ENCODE measurements at places on chromosomes 1 and 21.

DNA sequence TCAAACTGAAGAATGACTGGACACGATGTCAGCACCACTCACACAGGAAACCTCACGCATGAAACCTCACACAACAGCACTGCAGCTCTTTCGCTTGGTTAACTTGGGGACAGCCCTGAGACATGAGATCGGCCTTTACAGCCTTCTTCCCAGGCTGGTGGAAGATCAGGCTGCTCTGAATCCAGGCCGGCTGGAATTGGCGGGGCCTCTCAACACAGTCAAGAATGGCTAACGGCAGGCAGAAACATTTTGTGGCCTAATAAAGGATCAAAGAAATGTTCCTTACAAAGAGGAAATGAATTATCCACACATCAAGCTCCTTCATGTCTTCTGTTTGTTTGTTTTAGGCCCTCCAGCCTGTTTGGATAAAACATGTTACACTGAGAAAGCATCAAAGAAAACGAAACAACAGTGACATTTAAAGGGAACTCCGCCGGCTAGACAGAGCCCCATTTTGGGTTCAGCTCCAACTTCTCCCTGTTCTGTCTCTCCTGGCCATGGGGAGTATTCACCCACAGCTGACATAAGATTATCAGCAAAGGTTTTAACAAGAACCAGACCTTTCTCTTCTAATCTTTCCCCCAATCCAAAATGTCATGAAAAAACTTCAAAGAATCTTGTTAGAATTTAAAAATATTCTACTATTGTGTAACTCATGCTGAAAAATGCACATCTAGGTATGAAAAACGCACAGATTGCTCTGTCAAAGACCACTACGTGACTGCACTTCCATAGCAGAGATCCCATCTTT lies 131.2 kb downstream of the SLC45A1 start:
- DNase-seq: no peak

DNA sequence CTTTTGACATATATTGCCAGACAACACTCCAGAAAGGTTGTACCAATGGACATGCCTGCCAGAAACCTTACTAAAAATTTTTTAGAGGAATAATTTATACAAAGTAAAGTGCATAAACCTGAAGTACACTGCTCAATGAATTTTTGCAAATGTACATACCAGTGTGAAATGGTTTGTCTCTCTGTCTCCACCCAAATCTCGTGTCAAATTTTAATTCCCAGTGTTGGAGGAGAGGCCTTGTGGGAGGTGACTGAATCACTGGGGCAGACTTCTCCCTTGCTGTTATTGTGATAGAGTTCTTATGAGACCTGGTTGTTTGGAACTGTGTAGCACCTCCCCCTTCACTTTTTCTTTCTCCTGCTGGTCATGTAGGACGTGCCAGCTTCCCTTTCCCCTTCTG lies 168.8 kb downstream of the RWDD3 start:
- DNase-seq: no peak

DNA sequence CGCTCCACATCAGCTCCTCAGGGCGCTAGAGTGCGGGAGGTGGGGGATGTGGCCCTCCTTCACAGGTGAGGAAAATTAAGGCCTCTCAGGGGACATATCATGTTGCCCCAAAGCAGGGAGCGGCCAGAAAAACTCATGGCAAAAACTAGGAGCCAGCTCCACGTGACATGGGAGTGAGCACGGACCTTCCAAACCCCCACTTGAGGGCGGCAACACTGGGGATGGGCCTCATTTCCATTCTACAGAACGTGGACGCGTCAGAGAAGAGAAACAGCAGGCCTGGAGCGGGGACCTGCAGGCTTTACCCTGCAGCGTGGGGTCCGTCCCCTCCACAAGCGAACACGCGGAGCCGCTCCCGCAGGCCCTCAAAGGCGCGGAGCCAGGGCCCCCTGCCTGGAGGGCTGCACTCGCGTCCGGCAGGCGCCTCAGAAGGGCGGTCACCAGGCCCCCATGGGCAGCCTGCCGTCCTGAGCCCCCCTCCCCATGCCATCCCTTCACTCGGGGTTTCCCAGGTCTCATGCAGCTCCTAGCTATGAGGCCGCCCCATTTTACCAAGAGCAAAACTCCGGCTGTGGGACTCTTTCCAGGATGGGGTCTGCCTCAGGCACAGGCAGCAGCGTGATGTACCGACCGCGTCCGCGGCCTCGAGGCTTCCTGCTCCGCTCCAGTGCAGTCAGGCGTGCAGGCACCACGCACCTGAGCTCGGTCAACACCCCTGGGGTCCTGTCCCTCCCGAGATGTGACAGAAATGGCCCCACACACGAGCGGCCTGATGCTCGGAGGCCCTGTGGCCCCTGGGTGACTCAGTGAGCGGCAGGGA lies 5.5 kb downstream of the CFAP410 start:
- DNase-seq: no peak

DNA sequence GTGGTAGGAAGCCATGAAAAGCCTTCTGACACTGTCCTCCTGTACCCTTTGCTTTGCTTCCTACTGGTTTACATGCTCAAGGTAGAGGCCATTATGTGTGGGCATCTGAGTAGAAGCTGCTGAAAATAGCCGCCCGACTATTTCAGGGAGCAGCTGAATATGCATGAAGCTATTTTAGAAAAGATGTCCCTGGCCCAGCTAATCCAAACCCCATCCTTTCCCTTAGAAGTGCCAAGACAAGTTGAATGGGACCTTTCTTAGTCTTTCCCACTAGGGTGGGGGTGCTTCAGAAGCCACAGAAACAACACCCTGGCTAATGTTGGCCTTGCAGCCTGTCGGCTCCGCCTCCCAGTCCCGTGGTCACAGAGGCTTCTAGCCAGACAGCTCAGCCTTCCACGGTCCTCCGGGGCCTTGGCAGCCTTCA lies 205.1 kb upstream of the EDN2 start:
- DNase-seq: no peak

DNA sequence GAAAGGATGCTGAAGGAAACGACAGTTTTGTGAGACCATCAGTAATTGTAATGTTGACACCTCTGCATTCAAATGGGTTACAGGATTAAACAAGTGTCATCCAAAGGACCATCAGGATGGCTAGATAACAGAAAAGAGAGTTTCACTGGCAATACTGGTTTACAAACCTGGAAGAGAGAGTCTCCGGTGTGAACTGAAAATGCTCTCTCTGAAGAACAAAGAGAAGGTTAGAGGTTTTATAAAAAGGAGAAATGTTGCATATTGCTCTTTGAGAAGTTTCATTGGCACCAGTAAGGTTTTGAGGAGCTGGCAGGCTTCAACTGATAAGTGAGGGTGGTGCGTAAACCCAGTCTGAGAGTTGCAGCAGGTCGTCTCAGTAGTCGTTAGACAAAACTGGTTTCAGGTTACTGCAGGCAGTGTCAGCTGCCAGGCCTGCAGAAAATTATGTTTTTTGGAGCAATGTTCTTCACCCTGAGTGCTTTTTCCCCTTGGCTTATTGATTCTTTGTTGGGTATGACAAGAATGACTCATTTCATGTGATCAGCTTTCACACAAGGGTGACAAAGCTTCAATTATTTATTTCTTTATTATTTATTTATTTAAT lies 42.2 kb downstream of the KCNK1 start:
- DNase-seq: no peak

DNA sequence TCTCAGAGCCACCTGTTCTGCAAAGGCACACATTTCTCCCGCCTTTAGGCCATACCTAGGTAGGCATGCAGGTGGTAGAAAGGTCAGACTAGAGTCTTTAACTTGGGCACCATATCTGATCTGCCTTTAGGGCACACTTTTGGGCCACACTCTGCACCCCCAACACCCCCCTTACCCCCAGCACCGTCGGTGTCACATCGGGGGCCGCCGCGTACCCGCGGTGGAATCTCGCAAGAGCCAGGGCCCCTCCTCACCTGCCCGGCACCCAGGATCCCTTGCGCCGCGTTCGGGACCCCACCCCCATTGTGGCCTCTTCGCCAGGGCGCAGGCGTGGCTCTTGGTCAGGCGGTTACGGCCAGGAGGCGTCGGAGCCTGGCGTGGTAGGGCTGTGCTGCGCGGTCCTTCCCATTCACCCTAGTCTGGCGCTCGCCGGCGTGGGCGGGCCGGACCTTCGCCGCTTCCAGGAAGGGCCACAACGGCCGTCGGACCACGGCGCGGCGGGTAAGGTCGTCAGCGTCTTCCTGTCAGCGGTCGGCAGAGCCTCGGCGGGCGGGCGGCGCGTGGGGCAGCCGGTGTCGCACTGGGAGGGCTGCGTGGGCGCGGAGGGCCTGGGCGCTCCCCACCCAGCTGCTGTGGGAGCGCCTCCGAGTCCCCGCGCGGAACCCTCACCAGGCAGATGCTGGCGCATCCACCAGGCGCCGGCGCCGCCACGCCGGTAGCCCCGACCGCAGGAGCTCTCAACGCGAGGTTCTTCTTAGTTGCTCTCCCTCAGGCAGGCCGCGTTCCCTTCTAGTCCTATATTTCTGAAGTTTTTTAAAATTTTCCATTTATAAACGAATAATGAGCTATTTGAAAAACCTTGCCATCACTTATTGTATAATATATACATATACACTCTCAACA lies at the start of gene DNAH14:
Gene DNAH14, plus strand, starts transcription at position 341 of the 903 bp plus-strand sequence. CDS start 23,028 bp downstream, outside the sequence.
- DNase-seq: peak; percentile 35

DNA sequence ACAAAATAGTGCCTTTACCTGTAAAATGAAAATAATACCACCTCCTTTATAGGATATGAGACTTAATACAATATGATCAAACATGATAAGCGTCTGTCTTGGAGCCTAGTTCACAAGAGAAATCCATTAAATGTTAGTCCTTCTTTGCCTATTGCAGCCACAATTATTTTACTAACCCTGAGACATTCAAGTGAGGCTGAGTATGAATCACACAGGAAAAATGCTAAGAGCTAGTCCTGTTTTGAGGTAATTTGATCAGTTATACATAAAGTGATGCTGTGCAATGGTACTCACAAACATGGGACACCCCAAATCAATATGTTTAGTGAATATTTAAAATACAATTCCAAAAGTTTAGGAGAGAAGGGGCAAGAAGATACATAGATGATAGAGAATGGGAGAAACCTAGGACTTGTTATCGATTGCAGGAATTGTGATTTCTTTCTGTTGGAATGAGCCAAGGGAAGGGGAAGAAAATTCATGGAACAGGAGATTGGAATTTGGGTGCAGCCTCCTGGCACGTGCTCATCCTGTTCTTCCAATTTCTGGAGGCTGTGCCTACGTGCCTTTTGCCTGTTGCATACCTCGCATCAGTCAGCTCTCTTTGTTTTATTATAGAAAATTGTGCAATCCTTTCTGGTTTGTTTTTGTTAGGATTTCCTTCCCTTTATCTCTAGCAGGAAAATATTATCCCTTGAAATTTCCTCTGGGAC lies 39.9 kb upstream of the BACH1 start:
- DNase-seq: peak; percentile 35

DNA sequence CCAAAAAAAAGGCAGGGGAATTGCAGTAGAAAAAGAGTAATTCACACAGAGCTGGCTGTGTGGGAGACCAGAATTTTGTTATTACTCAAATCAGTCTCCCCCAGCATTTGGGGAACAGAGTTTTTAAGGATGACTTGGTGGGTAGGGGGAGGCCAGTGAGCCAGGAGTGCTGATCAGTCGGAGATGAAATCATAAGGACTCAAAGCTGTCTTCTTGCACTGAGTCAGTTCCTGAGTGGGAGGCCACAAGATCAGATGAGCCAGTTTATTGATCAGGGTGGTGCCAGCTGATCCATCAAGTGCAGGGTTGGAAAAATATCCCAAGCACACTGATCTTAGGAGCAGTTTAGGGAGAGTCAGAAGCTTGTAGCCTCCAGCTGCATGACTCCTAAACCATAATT lies 23.7 kb upstream of the EDARADD start:
- no peak for DNase-seq

- no peak for DNase-seq
These were observed 12.7 kb upstream of the PRELP start for GRCh38 chr1:203462878-203463277.

DNA sequence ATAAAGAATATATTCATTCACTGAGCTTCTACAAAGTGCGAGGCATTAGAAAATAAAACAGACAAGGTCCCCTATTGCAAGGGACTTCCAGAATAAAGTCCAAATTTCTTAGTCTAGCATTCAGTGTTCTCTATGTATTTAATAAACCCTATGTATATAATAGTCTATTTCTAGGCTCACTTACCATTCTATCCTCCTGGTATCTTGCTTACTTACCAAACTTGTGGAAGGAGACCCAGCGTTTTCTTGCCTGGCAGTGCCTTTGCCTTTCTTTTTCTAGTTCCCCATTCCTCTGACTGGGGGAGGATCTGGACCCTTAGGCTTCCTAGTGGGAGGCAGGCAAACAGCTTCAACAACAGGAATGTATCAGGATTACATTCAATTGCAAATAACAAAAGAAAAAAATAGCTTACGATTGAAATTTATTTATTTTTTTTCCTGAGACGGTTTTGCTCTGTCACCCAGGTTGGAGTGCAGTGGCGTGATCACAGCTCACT lies 690 bp upstream of the RNF19B start:
- DNase-seq: no peak

GRCh38 chr1:213585959-213586586 lies 401.7 kb upstream of the PROX1 start:
- DNase-seq: no peak

DNA sequence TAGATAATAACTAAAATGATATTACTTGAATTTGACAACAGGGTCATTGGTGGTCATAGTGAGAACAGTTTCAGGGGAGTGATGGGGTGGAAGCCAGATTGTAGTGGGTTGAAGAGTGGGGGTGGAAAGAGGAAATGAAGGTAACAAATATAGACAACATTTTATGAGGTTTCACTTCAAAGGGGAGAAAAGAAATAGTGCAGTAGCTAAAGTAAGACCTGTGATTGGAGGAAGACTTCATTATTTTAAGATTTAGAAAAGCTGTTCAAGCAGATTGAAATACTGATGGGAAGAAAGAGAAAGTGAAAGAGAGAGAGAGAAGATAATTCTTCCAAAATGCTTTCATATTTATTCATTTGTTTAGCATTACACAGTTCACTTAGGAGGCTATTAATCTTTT lies 52.0 kb upstream of the KCNA3 start:
- DNase-seq: no peak

- DNase-seq: no peak
These were observed 474.4 kb downstream of the FAM72C start for GRCh38 chr1:143497374-143497747.

GRCh38 chr1:201656311-201657032 lies 117.5 kb downstream of the NAV1 start:
- no peak for DNase-seq

GRCh38 chr1:114588196-114588689 lies 6.8 kb upstream of the BCAS2 start:
- DNase-seq: no peak

- no peak for DNase-seq
These were observed 860.4 kb downstream of the PLA2G4A start for GRCh38 chr1:187689129-187689528.

DNA sequence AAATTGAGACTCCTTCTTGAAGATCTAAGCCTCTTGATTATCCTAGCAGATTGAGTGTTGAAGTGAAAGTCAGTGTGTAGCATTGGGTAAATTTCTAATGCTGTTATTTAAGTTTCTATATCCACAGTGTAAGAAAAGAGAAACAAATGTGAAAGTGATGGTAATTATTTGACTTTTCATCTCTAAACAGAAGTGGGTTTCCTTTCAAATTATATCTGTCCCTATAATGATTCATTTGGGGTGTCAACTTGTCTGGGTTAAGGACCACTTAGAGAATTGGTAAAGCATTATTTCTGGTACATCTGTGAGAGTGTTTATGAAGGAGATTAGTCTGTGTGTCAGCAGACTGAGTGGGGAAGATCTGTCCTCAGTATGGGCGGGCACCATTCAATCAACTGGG lies 133.0 kb upstream of the HMCN1 start:
- DNase-seq: no peak

- no peak for DNase-seq
These were observed 18.8 kb upstream of the CITED4 start for GRCh38 chr1:40880813-40881549.

GRCh38 chr1:204268101-204268500 lies 54.3 kb upstream of the GOLT1A start:
- DNase-seq: no peak

GRCh38 chr1:204293605-204294337 lies 66.0 kb downstream of the PLEKHA6 start:
- DNase-seq: no peak
